ENCODE measurements at places on chromosomes 3 and 15.

GRCh38 chr3:86037916-86038315, 953.0 kb downstream of the VGLL3 start:
- DNase-seq: no peak

- DNase-seq: no peak
Observed at GRCh38 chr3:68249265-68249664, 594.9 kb upstream of the SUCLG2 start.

GRCh38 chr3:47419083-47420043, 38.5 kb downstream of the PTPN23 start:
- DNase-seq: no peak

DNA sequence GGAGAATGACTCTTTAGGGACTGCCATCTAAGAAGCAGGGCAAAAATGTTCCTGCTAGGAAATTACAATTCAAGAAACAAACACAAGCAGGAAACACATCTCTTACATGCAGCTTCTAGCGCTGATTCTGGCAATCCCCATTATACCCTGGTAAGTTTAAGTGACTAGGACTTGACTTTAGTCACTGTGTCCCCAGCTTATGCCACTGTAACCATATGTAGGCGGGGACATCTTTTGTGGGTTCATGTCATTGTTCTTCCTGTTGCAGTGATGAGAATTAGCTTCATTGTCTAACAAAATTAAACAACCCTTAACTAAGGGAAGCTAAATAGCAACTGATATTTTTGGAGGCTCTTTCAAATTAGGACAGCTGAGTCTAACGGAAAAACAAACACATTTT, 17.9 kb upstream of the FAM81A start:
- no peak for DNase-seq

DNA sequence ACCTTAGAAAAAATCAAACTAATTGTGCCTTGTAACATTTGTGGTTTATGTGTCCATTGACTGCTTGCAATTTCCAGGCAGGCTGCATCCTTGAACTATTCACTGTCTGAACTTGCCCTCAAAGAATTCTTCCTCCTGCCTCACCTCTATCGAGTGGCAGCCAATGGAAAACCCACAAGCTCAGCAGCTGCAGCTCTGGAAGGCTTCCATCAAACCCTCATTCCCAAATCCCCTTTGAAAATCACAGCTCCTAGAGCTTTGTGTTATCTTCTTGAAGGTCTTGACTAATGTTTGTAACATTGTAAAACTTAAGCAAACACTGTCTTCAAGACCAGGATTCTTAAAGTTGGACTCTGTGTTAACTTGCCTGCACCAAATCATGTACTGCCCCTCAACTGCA, 81.1 kb downstream of the FILIP1L start:
- DNase-seq: no peak

DNA sequence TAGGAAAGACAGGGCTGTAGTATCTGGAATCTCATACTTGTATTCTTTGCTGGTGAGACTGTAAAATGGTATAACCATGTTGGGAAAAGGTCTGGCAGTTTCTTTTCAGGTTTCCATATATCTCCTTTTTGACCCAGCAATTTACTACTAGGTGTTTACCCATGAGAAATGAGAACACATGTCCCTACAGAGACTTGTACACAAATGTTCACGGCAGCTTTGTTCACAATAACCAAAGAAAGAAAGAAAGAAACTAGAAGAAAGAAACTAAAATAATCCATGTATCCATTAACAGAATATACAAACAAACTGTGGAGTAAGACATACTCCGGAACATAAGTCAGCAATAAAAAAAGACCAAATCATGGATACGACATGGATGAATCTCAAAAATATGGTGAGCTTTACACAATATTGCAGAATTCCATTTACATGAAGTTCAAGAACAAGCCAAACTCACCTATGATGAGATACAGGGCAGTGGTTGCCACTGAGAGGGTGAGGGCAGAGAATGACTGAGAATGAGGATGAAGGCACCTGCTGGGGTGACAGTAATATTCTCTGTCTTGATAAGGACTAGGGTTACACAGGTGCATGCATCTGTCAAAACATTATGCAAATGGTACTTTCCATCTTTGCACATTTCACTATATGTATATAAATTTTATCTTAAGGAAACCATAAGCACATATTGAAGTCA, 2.7 kb downstream of the RFTN1 start:
- DNase-seq: no peak

DNA sequence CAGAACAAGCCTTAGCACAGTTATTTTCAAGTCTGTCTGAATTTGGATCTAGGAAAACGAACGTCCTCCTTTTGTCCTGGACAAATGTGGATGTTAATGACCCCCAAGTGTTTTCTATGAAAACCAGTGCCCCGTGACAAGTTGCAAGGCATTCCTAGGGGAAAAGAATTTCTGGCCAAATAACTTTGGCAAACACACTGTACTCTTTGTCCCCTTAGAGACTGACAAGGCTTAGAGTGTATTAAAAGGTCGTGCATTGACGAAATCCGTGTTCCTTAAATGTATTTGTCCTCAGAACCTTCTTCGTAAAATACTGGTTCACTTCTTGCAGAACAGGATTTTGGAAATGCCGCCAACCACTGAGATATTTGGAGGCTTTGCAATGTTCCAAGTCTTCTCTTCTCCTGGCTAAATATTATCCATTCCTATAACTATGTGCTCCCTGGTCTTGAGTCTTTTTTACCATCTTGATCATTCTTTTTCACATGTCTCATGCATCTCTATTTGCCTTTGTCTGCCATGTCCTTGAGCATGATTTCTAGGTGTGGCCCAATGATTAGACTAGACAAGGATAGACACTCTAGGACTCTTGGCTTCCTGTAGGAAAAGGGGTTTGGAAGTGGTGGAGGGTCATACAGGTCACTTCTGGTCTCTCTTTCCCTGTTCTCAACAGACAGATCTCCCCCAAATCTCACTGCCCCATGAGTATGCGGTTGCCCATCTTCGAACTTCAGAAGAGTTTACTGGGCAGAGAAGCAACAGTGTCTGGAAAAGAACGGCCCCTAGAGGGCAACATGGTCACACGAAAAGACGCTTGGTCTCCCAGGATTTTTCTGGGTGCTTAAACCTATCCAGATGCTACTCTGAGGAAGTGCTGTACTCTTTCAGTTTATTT, 117.5 kb downstream of the EDEM1 start:
- peak; percentile 78 for DNase-seq

- DNase-seq: no peak
Observed at GRCh38 chr3:5388091-5388490, 200.6 kb downstream of the EDEM1 start.

DNA sequence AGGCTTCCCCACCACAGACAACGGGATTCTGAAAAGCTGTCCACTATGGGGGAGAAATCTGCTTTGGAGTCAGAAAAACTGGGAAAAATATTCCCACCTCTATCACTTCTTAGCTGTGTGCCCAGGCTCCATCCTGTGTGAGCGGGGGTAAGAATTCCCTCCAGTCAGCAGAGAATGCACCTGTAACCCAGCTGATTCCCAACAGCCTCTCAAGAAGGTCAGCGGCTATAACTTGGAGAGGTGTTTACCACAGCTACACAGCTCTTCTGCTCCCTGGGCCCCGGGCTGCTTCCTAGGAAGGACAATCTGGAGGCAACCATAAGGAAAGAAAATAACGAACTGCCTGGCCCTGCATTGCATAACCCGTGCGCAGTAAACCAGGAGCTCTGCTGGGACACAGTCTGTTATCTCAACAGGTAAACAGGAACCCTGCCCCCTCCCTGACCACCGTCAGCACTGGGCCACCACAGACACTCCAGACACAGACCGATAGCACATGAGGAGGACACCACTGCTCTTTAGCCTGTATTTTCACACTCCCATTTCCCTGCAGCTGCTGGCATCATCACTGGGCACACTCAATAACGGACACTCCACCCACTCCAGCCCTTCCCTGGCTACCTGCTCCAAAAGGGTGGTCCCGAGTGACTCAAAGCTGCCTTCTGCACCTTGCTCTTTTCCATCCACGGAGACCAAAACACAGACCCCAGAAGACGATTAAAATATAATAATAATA, 2.1 kb downstream of the RAB43 start:
- DNase-seq: peak; percentile 56

DNA sequence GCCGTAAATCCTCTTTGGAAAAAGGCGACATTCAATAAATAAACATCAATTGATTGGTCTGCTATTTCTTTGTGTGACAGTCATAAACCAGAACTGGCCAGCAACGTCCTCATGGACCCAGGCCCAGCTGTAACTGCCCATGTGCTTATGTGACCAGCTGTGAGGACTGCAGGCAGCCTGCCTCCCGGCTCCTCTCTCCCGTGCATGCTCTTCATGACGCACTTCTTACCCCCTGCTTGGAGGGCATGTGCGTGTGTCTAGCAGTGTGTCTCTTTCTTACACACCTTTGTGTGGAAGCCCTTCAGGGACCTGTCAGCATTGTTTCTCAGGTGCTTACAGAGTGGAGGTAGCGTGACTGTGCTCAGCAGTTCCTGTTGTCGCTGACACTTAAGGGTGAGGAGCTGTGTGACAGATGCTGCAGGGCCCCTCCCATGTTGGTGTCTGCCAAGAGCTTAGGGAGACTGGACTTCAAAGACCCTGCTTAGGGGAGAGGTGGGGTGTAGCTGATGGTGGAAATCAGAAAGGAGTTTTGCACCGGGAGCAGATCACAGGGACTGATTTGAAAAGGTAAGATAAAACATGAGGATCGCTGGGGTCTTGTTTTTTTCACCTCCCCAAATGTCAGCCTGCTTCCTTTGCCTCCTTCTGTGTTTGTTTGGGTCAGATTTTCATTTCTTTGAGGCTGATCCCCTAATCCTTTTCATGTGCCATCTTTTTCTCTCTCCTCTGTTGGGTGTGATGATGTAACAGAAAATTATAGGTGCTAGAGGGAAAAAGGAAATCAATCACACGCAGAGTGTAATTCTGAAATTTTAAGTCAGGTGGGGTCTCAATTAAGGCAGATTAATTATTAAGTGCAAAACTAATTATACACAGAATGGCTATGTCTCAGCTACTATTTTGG, 2.1 kb downstream of the PODXL2 start:
- DNase-seq: peak; percentile 18

- no peak for DNase-seq
Observed at GRCh38 chr15:46265664-46266347, 631.0 kb downstream of the SQOR start.

DNA sequence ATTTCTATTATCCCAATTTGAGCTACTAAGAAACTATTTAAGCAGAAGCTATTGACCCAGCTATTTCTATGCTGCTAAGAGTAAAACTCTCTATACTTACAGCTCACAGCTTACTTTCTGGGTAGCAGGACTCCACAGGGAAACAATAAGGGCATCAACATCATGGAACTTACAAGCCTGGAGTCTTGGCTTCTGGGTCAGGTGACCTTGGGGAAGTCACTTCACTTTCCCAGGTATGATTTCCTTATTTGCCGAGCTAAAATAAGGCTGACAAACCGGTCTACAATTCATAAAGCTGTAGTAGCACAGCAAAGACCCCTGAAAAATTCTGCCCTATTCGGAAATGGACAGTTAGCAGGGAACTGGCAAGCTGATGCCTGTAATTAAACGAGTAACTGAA, 278.3 kb upstream of the NR2F2 start:
- DNase-seq: peak; percentile 38

- DNase-seq: no peak
Observed at GRCh38 chr3:99969136-99969535, 145.2 kb downstream of the FILIP1L start.

DNA sequence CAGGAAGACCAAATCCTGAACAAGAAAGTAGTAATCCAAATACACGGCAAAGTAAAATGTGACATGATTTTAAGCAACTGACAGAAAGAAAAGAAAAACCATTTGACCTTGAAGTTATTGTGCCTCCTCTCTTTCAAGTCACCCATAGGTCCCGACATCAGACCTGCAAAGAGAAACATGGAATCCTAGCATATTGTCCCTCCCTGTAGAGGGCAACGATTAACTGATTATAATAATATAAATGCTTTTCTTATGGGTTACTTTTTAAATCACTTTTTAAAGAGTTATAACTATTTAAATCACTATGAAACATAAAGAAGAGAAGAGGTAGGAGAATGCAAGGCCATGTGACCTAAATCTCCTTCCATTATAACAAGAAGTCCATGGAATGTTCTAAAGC, 143.2 kb upstream of the LIPC start:
- no peak for DNase-seq

DNA sequence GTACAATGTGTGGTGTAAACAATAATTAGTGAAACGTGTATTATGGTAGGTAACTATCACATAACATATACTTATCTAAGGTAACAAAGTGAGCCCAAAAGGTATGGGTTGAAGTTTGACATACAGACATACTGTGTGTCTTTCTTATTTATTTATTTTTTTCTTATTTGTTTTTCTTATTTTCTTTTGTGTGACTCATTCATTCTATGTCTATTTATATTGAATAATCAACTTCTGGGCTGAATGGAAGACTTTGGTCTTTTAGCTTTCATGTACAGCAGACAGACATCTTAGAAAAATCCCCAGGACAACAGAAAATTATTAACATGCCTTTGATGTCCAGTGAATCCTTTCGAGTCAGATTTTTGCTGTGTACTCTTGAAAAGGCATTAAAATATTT, 200.3 kb upstream of the SLC2A2 start:
- DNase-seq: no peak

DNA sequence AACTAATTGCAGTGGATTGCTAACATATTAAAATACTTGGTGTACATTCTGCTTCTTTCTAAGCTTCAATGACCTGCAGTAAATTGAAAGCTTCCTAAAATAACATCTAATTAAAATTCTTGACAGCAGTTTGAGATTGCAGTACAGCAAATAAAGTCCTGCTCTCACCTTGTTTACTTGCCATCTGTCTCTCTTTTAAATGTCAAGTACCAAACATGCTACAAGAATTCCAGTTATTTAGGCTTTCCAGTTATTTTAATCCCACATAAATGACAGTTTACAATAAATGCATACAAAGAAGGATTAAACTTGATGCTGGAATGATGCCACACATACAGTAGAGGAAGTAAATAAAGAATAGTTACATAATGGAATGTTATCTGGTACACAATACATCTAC, 33.2 kb downstream of the CBLB start:
- DNase-seq: no peak

DNA sequence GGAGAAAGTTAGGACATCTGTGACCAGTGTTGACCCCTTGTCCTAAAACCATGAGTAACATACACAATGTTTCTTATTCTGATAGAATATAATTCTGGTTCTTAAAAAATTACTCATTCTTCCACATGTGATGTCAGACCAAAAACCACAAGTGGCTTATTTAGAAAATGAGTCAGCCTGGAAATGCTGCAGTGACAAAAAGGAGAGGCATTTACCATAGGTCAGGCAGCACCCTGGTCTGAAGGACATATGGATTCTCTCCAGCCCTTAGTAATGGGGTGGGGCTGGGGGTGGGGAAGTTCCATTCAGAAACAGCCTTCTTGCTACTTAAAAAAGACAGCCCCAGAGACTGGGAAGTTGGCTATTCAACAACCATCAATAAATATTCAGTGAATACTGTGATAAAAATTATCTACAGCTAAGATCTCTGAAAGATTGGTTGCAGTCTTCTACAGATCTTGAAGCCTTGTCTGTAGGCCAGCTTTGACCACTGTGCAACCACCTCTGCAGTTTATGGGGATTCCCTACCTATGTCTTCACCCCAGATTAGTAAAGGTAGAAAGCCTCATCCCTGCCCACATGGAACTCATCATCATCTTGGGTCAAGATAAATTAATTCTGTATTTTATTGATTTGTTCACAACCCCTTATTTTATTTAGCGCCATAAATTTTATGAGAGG, 34.9 kb upstream of the TIMP4 start:
- peak; percentile 44 for DNase-seq
